BJ (cell line): ENCODE measurements at places on chromosomes 3 and 15.

DNA sequence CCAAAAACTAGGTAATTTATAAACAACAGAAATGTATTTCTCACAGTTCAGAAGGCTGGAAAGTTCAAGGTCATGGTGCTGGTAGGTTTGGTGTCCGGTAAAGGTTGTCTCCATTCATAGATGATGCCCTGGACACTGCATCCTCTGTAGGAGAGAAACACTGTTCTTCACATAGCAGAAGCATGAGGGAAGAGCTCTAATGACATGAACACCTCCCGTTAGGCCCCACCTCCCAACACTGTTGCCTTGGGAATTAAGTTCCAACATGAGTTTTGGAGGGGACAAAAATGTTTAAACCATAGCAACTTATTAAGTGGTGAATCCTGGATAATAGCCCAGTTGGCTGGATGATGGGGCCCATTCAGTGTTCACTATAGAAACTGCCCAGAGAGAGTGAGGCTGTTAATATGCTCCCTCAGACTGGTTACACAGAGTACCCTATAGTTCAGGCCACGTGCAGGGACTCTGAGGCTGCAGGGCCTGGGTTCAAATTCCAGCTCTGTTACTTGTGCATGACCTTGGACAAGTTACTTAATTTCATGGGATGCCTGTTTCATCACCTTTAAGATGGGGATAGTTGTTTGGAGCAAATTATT, 37.0 kb downstream of the CCNL1 start:
- no peak for DNase-seq

DNA sequence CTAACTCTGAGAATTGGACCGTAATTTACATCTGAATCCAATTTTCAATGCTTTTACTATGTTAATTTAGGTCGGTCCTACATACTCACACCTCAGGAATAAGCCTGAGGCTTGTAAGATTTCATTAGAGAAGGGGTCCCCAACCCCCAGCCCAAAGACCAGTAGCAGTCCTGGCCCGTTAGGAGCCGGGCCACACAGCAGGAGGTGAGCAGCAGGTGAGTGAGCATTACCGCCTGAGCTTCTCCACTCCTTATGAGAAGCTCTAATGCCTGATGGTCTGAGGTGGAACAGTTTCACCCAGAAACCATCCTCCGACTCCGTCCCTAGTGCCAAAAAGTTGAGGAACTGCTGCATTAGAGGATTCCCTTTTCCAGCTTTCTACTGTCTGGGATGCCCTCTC, 757.3 kb downstream of the SI start:
- no peak for DNase-seq

DNA sequence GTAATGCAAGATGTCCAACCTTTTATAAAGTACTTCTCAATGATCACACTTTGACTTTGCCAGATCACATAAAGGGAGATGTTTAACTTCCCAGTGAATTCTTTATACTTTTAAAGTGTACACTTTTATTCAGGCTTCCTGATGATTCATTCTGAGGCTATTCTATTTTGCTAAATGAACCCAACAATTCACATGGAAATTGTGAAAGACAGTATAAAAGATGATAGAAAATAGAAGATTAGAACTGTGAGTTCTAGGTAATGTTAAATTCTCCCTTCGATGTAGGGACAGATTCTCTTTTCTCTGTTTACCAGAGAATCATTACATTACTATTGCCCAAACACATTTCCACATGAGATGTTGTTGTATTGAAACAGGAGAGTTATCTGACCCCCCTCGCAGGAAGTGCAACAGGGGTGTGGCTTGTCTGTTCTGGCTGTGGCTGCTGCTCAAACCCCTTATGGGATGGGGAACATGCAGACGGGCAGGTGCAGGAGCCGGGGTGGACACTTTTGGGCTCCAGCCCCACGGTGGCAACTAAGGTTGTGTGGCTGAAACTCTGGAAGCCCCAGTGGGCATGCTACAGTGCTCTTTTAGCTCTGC, 131.3 kb upstream of the LRTM1 start:
- DNase-seq, result peak; percentile 16

- peak; percentile 16 for DNase-seq
These were observed 63.3 kb upstream of the SEC61A1 start for GRCh38 chr3:127988770-127989557.

DNA sequence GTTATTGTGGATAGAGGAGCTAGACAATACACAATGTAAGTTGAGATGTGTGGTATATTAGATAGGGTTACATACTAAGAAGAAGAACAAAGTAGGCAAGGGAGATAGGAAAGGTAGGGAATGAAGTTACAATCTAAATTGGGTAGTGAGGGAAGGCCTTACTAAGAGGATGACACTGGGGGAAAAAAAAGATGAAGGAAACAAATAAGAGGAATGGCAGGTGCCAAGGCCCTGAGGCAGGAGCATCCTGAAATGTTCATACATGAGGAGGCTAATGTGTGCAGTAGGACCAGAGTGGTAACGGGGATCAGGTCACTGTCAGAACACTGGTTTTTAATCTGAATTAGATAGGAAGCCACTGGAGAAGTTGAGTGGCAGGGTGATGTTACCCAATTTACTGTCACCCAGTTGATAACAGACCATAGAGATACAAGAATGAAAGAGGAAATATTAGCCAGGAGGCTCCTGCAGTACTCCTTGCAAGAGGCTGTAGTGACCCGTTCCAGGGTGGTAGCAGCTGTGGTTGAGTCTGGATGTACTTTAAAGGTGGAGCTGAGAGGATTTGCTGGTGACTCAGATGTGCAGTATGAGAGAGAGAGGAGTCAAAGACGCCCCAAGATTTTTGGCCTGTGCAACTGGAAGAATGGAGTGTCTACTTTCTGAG, 14.4 kb downstream of the RTP1 start:
- DNase-seq, result no peak

DNA sequence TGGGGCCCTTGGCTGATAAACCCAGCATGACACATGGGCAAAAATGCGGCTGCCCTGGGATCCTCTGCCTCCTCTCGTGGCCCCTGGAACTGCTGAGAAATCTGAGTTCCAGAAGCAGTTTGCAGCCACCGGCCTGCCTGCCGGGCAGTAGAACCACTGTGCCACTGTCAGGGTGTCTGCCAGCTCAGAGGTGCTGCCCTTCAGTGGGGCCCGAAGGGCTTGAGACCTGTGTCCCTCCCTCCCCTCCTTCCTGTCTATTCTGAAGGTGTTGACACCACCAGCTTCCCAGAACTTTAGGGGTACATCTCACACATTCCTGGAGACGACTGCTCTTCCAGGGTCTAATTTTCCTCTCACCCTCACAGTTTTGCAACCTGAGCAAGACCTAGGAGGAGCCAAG, 88.2 kb upstream of the POMGNT2 start:
- DNase-seq, result no peak

DNA sequence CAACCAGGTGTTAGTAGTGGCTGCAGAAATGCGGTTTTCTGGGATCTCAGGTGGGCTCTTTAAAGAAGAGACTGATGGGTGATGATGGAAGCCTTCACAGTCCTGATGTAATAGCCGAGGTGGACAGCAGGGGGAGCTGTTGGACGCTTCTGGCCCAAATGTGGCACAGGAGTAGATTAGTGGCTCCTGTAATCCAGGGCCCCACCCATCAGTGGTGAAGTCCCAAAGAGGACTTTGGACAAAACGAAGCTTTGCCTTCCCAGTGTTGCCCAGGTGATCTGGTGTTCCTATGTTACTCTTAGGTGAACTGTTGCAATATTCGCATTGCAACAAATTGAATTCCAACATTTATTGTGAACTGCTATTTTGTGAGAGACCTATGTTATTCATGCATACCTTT, 31.8 kb upstream of the MYZAP start:
- DNase-seq, result no peak

DNA sequence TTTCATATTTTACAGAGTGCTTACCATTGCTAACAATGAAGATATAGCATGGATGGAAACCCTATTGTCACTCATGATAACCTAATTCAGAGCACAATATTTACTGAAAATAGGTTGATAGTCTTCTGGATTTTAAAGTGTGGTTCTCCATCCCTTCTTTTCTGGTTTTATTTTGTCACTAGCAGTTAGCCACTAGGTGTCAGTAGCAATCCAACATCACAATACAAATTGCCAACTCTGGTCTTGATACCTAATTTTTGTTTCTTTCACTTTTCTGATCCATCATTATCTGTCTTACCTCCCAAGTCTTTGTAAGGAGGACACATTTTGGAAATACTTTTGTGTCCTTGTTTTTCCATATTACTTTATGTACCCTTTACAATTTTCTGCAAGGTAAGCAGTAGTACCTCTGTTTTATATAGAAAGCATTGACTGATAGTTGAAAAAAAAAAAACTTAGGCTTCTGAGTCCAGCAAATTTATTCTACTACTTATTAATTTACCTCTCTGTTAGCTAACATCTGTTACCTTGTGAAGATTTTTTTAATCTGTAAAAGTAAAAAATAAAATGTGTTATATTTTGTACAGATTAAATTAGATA, 28.3 kb upstream of the CRYBG3 start:
- DNase-seq, result peak; percentile 6

GRCh38 chr3:108293858-108294257, 2.5 kb upstream of the HHLA2 start:
- DNase-seq, result no peak

GRCh38 chr15:67465196-67465952, 55.6 kb upstream of the C15orf61 start:
- no peak for DNase-seq

DNA sequence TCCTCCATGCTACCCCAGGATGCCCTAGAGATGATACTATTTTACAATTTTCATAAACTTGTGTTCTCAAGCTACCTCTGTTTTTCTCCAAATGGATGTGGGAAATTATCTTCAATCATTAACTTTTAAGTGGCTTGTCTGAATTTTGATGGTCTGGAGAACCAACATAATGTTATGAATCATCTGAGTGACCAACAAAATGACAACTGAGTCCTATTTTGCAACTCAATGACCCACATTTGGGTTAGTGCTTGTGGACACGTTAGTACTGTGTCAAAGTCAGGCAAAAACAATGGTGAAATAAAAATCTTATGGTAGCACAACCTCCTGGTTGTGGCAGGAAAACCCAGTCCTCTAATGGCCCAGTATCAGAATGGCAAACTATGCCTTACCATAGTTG, 352.4 kb upstream of the ZNF385D start:
- no peak for DNase-seq

- no peak for DNase-seq
These were observed 52.6 kb downstream of the NSUN3 start for GRCh38 chr3:94115482-94115881.

GRCh38 chr3:29324180-29324651, 43.3 kb downstream of the RBMS3 start:
- no peak for DNase-seq

DNA sequence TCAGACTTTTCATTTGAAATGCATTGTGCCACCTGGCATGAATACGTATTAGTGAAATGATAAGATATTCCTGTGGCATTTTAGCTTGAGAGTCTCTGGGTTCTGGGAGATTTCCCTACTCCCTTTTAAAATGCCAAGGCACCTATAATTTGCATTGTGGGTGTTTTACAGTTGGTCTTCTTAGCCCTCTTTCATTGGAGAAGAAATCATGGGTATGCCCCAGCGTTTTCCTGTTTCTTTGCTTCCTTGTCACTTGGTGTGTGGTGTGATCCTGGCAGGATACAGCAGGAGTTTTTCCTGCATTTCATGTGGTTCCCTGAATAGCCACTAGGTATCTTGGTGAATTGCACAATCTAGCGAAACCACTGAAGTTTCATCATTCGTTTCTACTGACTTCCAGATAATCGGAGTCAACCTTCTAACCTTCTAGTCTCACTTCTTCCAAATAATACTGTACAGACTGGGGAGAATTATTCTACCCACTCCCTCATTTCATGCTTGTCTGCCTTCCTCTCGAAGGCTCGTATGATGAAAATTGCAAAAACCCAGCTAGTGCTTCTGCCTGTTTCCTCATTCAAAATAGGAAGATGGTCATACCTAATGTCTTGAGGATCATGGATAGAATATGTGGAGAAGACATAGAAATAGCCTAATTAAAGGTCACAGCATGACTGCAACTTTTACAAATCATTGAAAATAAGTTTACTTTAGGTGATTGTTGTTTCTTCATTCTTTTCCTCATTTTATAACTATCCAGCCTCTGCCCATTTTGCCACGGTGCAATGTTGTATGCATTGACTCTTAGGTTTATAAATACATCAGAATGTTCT, 2.6 kb downstream of the BHLHE40 start:
- DNase-seq, result no peak

DNA sequence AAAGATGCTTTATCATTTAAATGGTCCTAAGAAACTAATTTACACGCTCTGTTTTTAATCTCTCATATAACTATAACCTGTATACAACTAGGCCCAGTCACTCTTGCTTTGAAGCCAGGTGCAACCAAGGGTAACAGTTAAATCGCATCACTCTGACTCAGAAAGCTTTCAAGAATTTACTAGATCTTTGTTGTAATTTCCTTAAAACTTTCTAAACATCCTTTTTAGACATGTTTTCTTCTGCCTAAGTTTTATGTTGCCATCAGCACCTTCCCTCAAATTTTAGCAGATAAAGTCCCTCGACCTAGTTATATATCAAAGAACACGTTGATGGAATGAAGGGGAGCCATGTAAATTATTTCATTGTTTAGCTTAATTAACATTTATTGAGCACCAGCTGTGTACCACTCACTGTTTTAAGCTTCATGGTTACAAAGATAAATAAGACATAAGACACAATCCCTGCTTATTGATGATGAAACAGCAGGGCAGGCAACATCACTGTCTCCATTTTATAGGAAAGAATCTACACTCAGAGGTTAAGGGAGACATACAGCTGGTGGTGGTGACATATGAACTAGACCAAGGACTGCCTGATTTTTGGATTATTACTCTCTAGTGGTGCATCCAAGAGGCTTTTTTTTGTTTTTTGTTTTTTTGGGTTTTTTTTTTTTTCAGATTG, 101.0 kb downstream of the CD200R1L start:
- no peak for DNase-seq

DNA sequence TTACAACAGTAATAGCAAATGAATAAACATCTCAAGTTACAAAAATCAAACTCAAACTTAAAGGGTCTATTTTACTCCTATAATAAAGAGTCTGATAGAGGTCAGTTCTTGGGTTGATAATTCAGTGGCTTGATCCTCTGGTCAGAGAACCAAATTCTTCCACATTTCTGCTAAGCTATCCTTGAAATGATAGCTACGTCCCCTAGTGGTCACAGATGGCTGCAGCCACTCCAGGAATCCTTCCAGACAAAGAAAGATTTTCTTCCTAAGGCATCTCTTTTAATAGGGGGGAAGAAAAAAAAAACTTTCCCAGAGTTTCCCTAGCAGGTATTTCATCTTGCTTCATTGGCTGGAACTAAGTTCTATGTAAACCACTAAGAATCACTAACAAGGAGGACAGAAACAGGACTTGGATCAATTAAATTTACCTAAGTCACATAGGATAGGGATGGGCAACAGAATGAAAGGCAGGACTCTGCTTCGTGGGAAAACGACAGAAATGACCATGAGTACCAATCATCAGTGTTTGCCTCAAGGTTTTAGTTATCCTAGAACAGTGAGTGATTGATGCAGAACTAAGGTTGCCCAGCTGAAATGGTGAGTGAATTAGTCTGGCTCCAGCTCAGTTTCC, 160.7 kb downstream of the STAC start:
- no peak for DNase-seq
